ENCODE measurements at places on chromosomes 5 and 9. TPM values are rescaled to one million over a fixed set of nuclear protein-coding genes. Genes with fewer than 3 reads are reported as not detected.

GPR150 gene
- total RNA-seq: 0.29 TPM

SPATA9 gene
- not detected for total RNA-seq

MPDZ gene
- 77.3 TPM for total RNA-seq

HRH2 gene
- total RNA-seq: not detected

RASGEF1C gene
- not detected for total RNA-seq

DHFR gene
- total RNA-seq: 89.8 TPM

Data from thoracic aorta endothelial cell (primary cell).